ENCODE measurements at places on chromosomes 16 and 17.

GRCh38 chr17:20267459-20267842 is 199.9 kb downstream of the LGALS9B start:
- DNase-seq = peak; percentile 17

DNA sequence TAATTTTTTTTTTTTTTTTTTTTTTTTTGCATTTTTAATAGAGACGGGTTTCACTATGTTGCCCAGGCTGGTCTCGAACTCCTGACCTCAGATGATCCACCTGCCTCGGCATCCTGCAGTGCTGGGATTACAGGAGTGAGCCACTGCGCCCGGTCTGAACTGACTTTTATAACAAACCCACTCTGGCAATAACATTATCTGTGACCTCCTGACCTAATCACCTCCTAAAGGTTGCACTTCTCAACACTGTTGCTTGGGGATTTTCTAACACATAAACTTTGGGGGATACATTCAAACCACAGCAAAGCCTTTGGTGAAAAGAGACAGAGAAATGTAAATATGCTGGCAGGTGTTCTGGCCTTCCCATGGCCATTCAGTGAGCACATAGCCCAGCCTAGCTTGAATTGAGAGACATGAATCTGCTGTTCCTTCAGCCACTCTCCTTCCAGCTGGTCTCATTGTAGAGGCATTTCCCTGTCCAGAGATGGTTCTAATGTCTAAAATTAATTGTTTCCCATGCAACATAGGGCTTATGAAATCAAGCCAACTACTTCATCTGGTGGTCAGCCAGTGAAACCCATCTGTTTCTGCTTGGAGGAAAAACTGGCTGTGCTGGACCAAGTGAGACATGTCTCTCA is 28.3 kb downstream of the LYRM1 start:
- no peak for DNase-seq

DNA sequence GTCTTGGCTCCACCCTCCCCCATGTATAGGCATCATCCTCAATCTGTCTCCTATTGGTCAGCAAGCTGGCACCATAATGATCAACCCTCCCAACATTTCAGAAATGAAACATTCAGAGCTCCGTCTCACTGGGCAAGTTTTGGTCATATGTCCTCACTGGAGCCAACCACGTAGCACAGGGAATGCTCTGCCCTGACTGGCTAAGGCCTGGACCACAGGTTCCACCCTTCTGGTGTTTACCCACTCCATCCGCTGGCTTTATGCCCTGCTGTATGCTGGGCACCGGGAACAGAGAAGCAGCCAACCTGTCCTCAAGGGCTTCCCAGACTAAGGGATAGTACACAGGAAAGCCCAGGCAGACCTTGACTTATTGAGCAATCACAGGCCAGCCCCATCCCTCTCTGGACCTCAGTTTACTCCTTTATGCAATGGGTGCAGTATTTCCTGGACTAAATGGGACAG is 20.5 kb downstream of the MYO15A start:
- DNase-seq = no peak

DNA sequence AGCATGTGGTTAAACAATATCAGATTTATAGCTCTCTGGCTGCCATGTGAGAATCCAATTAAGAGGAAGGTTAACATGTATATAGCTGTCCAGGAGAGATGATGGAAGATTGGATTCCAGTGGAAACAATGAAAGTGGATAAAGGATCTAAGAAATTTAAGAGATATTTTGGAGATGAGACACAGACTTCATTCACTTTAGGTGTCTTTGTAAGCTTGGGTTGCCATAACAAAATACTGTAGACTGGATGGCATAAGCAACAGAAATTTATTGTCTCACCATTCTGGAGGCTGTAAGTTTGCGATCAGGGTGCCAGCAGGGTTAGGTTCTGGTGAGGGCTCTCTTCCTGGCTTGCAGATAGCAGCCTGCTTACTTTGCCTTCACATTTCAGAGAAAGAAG is 155.9 kb upstream of the MYOCD start:
- DNase-seq = no peak

- peak; percentile 34 for DNase-seq
These were observed 18.8 kb upstream of the ASGR2 start for GRCh38 chr17:7133424-7133823.

DNA sequence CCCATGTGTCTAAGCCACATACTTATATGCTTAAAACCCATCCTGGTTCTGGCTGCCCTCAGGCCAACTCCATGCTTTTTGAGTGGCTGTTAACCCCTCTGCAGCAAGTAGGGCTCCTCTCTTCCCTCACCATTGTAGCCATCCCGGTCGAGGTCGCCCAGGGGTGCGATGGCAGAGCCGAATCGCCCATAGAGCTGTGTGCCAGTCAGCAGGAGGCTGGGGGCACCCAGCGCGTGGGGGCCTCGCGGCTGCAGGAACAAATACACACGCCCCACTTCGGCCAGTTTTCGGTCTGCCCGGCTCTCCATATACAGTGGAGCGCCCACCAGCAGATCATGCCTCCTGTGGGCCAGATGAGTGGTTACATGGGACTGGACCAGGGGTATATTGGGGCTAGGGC is 6.1 kb downstream of the ITGA2B start:
- DNase-seq = no peak

GRCh38 chr16:67458121-67458641 is 22.8 kb downstream of the ATP6V0D1 start:
- no peak for DNase-seq

- no peak for DNase-seq
These were observed 11.0 kb upstream of the KRT17 start for GRCh38 chr17:41635121-41636097.

DNA sequence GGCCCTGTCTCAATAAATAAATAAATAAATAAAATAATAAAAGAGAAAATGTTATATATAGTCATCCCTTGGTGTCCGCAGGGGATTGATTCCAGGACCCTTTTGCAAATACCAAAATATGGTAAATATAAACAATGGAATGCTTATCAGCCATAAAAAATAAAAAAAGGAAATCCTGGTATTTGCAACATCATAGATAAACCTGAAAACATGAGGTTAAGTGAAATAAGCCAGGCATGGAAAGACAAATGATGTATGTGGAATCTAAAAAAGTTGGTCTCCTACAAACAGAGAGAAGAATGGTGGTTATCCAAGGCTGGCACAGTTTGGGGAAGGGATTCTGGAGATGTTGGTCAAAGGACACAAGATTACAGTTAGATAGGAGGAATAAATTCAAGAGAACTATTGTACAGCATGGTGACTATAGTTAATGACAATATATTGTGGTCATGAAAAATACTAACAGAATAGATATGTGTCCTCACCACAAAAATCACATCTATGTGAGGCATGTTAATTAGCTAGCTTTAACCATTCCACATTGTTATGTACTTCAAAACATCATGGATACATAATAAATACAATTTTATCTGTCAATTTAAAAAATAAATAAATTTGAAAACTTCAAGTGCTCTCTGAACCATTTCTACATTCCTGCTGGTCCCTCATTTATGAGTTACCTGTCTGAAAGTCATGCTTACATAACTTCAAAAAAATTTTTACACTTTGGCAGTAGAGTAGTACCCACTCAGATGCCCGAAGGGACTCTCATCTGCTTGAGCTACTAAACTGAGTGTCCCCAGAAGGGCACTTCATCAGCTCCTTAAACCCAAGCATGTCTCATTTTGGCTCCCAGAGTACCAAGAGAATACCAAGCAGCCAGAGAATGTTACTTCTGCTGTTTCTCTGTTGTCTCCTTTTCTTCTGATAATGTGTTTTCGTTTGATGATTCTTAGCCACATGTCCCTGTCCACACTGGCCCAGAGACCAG is 26.6 kb downstream of the N4BP1 start:
- no peak for DNase-seq

DNA sequence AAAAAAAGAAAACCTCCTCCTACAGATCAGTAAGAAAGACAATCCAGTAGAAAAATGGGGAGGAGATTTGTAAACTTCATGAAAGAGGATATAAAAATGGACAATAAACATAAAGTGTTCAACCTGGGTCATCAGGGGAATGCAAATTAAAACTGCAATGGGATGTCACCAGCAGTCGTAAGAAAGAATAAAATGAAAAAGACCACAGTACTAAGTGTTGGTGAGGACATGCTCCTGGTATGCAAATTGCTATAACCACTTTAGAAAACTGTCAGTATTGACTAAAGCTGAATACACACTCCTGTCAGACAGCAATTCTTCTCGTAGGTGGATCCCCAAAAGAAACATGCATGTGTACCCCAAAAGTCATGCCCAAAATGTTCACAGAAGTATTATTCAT is 265.3 kb upstream of the CACNG5 start:
- DNase-seq = no peak

DNA sequence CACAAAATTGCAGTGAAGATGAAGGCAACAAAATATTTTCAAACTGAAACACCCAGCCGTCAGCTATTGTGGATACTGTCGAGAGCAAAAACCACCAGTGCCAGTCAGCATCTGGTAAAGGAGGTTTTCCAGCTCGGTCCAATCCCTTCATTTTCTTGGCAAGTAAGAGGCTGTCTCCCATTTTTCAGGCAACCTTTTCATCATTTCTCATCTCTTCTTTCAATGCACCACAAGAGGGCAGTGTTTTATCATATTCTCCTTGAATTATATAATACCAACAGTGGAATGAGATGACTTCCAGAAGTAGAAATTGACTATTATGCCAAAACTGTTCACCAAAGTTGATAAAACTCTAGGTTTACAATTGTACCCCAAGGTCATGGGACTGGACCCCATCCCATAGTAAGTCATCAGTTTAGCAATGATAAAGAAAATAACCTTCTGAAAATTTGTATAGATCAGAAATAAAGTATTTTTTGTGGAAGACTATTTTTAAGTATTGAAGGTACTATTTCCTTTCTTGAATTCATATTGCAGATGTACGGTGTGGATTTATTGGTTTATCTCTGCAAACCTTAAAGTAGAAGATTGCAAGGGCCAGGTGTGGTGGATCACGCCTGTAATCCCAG is 16.8 kb downstream of the NQO1 start:
- DNase-seq = no peak

DNA sequence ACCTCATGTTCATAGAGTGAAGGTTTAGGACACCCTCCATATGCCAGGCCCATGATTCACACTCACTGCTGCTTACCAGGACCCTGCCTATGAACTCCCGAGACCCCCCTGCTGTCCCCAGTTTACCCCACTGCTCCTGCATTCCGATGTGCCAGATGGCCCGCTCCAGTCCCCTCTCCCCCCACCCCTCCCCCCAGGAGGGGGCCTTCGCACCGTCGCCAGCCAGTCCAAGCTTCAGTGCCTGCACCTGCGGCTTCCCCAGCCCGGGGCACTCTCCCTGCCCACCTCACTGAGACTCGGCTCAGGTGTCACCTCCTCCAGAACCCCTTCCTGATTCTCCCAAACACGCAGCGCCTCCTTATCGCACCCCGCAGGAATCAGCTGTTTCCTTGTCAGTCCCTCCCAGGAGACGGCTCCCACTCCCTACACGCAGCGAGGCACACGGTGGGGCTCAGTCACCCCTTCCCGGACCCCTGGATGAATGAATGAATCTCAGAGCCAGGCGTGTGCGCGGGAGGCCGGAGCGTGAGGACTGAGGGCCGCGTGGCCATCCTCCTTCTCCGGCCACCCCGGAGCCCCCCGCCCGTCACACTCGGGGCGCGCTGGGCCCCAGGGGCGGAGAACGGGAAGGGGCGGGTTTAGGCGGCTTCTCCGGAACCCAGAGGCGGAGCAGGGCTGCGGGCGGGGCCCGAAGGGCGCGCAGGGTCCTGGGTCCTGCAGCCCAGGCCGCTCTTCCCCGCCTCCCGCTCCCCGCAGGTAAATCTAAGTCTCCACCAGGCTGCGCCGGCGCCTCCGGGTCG is 1.6 kb downstream of the MYO1C start:
- DNase-seq = peak; percentile 56

DNA sequence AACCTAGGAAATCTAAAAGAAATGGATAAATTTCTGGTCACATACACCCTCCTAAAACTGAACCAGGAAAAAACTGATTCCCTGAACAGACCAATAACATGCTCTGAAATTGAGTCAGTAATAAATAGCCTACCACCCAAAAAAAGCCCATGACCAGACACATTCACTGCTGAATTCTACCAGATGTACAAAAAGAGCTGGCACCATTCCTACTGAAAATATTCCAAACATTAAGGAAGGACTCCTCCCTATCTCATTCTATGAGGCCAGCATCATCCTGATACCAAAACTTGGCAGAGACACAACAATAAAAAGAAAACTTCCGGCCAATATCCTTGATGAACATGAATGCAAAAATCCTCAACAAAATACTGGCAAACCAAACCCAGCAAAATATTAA is 52.9 kb downstream of the TTC19 start:
- DNase-seq = no peak

DNA sequence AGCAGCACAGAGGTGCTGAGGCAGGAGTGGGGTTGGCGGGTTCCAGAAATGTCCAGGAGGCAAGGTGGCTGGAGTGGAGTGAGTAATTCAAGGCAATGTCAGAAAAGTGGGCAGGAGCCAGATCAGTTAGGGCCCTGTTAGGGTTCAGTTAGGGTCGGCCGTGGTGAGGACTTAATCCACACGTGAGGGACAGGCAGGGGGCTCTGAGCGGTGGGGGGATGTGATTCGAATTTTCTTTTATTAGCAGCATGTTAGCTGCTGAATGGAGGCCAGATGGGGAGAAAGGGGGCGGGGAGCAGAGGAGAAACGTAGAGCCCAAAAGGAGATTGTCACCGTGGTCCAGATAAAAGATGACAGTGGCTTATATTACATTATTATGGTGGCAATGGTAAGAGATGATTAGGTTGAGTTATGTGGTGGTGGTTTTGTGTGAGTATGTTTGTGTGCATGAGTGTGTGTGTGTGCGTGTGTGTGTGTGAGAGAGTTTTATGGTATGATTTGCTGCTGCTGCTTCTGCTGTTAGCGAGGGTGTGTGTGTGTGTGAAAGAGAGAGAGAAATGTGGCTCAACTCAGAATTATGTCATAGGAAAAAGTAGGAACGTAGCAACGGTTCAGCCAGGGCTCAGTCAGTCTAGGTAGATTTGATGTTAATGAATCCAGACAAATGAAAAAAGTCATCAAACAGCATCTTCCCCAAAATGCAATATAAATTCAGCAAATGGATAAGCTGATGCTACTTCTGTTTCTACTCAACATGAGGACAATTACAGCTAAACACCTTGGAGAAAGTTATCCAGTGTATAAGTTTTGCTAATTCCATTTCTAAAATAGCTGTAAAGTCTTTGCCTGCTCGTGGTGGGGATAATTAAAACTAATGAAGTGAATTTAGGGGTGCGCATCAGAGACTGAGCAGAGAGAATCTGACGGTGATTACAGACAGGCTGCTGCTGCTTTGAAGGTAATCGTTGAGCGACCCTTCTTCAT is 390.6 kb downstream of the HAPSTR1 start:
- no peak for DNase-seq

DNA sequence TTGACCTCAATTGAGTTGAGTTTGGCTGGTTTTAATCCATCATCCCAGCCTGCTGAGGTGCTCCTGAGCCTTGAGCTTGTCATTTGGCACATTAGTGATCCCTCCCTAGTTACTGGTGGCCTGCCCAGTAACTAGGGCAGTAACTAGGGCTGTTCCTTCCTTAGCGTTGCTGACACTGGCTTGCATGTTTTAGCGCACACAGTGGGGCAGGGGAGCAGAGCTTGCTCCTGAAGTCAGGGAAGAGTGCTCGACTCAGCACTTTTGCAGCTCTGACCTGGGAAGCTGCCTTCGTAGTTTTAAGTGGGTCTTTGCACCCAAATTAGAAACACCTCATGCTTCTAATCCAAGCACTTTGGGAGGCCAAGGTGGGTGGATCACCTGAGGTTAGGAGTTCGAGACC is 15.7 kb downstream of the CCDC42 start:
- no peak for DNase-seq

All from activated CD4-positive, alpha-beta T cell treated with anti-CD3 and anti-CD28 coated beads, Interleukin-2, amount 50 U/mL, for 4 hours (primary cell).